NCI-H2081 treated with DMSO at 0.1 percent for 48 hours (cell line): ENCODE measurements at places on chromosomes 7 and 10.

DNA sequence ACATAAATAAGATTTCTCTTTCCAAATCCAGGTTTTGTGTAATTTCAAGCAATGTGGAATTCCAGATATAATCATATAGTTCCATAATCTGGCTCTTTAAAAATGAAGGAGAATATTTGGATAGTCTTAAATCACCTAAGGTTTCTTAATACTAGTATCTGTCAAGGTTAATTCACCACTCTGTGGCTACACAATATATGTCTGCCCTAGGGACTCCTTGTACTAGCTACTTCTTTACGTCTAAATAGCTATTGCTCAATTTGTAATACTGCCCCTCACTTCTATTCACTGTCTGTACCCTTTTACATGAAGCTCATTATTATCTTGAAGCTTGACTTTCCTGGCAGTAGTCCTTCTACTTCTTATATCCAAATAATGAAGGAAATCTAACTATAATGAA lies 47.2 kb downstream of the CACNA2D1 start:
- DNase-seq = no peak

DNA sequence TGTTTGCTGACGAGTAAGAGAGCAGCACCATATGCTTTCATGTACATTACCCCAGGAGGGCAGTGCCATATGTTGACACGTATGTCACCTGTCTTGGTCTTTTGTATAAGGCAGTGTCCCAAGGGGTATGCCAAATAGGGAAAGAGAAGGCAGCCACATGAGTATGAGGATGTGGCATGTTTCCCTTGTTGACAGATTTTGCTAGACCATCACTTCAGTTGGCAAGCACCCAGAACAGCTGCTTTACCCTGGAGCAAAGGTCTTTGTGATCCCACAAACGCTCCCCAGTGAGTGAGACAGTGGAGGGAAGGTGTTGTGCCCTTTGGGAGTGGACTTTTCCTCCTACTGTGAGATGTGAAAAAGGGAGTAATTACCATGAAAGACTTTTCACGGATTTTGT lies 350.1 kb downstream of the ETV1 start:
- peak; percentile 95 for DNase-seq

DNA sequence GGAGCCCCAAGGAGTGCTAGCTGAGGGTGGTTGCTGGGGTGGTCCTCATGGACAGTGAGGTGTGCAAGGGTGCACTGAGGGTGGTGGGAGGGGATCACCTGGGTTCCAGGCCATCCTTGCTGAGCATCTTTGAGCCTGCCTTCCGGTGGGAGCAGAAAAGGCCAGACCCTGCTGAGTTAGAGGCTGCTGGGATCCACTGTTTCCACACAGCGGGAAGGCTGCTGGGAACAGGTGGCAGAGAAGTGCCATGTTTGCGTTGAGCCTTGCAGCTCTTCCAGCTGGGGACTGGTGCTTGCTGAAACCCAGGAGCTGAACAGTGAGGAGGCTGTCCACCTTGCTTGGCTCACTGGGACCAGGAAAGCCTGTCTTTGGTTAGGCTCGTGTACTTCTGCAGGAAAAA lies 34.9 kb downstream of the PRF1 start:
- no peak for DNase-seq

- no peak for DNase-seq
Measured at GRCh38 chr10:131644289-131644688, 256.5 kb upstream of the PPP2R2D start.

DNA sequence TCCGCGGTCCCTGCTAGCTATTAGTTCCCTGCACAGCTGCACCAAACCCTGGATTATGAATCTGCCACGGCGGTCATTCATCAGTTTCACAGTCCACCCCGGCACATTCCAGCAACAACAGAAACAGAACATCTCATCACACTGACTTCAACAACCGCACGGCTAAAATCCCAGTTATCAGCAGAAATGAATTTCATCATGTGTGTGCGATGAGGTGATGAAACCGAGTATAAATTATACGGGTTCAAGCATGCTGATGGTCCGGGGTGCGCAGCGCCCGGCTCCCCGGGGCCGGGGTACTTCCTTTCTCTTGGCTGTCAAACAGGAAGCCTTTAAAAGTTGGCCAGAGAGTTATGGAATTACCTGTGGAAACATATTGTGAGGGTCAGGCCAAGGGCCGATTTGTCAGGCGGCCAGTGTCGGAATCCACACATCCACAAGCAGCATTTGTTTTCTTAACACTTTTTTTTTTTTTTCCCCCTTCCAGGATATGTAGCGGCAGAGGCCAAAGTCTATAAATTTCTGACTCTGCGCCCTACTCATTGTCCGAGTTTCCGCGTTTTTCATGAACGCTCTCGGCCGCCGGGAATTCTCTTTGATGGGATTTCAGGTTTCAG lies 420.9 kb upstream of the MGMT start:
- DNase-seq = no peak

GRCh38 chr7:20293336-20293735 lies 37.4 kb upstream of the ITGB8 start:
- no peak for DNase-seq

GRCh38 chr7:132511921-132512320 lies 64.3 kb downstream of the PLXNA4 start:
- DNase-seq = no peak

- no peak for DNase-seq
Measured at GRCh38 chr10:131485732-131486131, 174.2 kb upstream of the TCERG1L start.

DNA sequence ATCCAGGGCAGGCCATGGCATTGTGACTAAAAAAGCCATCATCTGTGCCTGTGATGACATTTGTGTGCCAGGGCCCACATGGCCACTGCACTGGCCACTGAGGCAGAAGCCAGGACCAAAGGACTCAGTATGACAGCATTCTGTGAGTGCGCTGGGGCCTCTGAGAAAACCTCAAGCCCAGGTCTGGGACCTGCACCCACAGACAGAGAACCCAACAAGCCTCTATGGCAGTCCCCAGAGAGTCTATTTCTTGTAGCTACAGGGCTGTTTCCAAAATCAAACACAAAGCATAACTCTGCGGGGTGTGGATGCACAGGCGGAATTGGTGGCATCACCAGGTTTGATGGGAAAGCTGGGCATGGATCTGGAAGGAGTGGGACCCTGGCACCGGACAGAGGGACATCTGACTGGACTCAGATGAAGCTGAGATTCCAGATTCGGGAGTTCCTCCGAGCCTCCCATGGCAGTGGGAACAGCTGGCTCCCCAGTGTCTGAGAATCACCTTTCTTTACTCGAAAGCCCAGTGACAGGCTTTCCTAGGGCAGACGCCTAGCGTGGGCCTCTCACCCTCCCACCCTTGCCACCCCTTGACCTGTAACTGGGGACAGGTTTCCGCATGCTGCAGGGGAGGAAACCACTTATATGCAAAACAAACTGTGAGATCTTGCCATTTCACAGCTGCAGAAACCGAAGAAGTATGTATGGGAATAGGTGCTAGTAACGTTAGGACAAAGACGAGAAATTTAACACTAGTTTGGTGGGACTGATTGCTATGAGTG lies 70.6 kb upstream of the RHEB start:
- no peak for DNase-seq

- no peak for DNase-seq
Measured at GRCh38 chr10:73926152-73926764, 15.3 kb downstream of the PLAU start.

- peak; percentile 53 for DNase-seq
Measured at GRCh38 chr7:117119192-117119924, 166.1 kb downstream of the ST7 start.

DNA sequence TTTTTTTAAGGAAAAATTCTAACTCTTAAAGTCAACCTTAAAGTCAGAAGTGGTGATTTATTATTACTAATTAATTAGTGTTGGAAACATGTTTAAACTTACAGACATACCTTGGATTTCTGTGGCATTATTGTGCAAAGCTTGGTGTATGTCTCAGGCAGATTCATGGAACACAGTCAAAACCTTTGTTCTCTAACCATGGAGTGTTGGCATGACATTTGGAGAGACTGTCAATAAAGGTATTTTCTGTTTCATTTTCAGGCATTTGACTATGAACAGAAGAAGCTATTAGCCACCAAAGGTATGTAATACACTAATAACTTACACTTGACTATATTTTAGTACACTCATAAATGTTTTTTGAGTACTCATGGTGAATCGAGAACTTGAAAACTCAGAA lies 293.7 kb downstream of the BICC1 start:
- no peak for DNase-seq

DNA sequence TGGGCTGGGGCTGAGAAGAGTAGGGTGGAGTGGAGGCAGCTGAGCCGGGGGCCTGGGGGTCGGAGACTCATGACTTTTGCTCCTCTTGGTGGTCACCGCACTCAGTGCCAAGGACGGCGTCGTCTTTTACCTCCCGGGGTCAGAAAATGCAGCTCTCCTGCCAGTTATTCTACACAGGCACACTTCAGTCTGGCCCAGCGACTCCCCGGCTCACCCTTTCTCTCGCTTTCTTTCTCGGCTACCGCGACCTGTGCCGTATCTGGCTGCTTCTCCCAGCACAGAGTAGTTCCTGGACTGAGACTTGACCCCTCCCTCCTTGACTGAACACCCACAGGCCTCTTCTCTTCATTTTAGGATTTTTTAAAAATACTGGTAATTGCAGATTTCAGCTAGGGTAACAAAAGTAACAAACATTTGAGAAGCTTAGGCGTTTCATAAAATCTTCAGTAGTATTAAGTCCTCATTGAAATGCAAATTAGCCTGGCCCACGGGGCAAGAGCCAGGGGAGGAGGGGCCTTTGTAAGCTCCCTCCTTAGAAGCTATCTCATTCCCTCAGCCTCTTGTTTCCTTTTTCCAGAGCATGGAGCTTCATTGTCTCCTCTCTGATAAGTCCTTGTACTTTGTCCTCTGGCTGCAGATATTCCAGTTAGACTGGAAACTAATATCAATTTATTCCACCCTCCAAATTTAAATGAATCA lies 1.1 kb upstream of the PRLHR start:
- no peak for DNase-seq

- no peak for DNase-seq
Measured at GRCh38 chr7:105030447-105030846, 16.4 kb downstream of the KMT2E start.

DNA sequence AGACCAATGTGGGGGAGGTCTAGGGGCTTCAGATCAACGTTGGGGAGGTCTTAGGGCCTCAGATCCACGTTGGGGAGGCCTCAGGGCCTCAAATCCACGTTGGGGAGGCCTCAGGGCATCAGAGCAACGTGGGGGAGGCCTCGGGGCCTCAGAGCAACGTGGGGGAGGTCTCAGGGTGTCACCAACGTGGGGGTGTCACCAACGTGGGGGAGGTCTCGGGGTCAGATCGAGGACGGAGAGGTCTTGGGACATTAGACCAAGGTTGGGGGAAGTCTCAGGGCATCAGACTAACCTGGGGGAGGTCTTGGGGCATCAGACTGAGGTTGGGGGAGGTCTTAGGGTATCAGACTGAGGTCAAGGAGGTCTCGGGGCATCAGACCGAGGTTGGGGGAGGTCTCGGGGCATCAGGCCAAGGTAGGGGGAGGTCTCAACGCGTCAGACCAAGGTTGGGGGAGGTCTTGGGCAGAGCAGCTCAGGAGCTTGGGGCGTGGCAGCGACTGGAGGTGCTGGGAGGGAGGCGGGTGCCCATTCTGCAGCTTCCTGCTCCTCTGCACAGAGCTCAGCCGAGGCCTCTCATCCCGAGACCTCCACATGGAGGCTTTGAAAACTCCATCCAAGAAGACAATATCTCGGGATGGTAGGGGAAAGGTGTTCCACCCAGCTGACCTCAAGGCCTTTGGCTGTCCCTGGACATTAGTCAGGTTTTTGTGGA lies 159.8 kb downstream of the WDR37 start:
- no peak for DNase-seq

DNA sequence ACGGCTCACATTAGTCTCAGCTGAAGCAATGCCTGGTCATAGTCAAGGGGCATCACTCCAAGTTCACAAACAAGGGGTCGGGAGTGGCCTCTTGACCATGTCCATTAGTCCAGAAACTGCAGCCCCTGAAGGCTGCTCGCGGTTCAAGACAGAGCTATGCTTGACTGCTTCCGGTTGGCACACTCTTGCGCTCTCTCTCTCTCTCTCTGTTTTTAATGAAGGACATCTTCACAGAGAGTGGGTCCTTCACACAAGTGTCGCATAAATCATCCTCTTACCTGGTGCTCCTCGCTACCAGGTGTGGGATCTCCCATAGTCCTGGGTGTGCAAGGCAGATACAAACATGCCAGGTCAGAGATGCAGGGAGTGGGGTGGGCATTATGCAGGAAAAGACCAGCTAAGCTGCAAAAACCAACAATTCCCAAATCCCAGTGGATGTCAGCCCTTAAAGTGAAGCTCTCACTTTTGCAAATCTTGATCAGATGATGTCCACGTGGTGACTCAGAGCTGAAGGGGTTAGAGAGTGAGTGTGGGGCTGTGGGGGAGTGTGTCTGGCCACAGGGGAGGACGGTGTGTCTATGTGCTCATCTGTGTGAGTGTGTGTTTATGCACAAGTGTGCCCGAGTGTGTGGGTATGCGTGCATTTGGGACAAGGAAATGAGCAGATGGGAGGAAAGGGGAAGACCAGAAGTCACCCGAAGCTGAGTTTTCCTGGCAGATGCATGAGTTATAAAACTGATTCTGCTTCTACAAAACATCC lies 83.7 kb upstream of the PPP2R2D start:
- no peak for DNase-seq
